ENCODE measurements at places on chromosomes 13 and 19.

DNA sequence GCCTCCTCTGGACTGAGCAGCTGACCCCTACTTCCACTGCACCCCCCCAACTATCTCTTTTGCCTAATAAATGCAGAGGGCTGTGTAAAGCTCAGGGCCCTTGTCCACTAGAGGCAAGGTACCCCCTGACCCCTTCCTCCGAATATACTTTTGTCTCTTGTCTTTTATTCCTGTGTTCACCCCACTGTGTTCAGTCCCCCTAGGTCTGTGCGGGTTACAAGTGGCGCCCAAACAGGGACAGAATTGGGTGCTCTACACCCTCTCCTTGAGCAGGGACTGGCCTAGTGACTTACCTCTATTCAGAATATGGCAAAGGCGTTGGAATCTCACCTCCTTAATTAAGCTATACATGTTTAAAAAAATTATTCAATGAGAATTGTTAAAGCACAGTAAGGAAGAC, 15.0 kb downstream of the ZNF350 start:
- no peak for DNase-seq

DNA sequence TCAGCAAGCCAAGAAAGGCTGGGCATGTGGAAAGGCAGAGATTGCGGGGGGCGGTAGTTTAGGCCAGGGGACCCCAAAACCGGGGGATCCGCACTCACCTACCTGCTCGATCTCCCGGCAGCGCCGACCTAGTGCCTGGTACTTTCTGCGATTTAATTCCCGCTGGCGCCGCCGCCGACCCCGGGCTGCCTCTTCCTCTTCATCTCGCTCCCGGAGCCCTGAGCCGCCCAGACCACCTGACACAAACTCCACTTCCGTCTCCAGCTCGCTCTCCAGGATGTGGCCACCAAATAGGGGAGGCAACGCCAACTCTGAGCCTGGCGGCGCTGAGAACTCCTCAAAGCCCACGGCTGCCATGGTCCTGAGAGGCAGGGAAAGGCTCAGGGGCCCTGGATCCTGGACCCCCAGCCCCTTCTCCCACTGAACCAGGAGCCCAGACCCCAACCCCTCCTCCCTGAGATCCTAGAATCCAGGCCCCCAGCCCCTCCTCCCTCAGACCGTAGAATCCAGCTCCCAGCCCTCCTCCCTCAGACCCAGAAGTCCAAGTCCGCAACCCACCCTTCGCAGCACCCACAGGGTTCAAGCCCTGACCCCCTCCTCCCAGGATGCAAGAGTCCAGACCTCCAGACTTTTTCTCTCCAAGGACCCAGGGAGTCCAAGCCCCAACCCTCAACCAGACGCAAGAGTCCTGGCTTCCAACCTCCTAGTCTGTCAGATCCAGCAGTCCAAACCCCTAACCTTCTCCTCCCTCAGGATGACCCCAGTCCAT, 933 bp downstream of the TFPT start:
- no peak for DNase-seq

DNA sequence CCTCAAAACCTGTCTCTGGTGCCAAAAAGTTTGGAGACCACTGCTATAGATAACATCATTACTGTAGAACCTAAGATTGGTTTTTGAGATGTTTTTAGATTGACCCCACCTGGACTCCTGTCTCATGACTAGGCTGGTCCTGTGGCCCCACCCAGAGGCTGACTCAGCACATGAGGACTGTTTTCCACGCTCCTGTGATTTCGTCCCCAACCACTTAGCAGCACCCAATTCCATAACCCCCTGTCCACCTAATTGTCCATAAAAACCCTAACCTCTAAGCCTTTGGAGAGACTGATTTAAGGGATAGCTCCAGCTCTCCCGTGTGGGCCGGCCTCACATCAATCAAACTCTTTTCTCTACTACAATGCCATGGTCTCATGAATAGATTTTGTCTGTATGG, 25.6 kb upstream of the GAS6 start:
- DNase-seq: no peak

DNA sequence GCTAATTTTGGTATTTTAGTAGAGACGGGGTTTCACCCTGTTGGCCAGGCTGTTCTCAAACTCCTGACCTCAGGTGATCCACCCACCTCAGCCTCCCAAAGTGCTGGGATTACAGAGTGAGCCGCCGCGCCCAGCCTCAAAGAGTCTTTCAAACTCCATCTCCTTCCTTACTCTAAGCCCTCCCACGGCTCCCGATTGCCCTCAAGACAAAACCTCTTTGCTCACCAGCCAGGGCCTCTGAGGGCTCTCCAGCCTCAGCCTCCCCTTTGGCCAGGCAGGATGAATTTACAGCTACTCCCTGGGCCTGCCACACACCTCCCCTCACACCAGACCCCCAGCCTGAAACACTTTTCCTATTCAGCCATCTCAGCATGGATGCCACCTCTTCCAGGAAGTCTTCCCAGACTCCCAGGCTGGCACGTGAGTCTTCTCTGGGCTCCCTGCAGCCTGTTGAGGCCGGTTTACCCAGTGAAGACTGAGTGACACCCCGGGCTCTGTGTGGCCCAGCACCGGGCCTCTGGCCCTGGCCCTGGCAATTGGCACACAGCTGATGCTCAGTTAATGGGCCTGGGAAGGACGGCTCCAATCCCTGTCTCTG, 7.6 kb downstream of the PRSS57 start:
- no peak for DNase-seq

- no peak for DNase-seq
These were observed 18.8 kb upstream of the WASF3 start for GRCh38 chr13:26538363-26539317.

DNA sequence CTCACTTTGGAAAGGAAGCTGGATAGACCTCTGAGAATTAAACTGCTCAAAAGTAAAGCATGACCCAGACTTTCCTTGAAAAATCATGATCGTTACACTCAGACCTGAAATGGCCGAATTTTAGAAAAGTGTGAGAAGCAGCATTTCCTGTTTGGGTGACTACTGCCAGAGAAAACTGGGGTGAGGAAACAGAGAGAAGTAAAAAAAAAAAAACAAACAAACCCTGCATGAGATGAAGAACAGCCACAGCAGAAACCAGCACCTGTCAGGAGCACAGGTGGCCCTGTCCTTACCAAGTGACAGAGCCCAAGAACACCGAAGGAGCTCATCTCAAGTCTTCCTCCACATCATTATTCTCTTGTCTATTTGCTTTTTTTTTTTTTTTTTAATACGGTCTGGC, 12.0 kb upstream of the ADPRHL1 start:
- DNase-seq: no peak

DNA sequence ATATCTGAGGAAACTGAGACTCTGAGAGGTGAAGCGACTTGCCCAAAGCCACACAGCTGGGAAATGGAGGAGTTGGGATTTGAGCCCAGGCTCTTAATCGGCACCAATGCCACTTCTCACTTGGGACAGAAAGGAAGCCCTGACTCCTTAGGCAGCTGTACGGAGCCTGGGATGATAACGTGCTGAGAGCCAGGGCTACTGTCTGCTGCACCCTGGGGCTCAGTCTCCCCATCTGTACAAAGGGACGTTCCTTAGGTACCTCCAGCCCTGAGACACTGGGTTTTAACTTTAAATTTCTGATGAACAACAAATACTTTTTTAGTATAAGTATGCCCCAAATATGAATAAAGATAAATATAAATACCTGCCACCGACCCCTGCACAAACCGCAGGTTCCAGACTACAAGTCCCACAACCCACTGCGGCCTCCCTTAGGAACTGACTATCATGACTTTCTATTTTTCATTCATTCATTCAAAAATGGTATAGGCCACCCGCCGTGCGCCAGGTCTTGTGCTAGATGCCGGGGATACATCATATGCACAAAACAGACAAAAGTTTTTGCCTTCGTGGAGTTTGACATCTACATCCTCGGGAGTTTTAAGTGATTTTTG, 776 bp upstream of the NCLN start:
- DNase-seq: no peak

DNA sequence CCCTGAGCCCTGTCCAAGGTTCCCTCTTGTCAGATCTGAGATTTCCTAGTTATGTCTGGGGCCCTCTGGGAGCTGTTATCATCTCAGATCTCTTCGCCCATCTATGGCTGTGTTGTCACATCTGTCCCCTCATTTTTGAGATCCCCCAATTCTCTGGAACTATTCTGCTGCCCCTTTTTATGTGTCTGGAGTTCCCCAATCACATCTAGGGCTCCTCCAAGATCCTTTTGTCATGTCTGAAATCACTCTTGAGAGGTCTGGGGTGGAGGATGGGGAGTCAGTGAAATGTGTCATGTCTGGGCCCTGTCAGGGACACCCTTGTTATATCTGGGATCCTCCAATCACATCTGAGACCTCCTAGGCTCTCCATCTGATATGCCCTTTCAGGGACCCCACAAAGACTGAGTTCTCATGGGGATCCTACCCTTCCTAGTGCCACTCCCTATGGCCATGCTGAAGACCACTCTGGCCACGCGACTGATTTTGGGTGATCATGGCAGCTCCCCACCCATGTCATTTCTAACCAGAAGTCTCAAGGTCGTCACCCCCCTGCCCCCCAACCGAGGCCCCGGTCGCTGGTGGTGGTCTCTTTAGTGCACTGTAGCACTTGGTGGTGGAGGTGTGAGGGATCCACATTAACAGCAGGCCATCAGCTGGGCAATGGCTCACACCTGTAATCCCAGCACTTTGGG, 3.8 kb upstream of the MYBPC2 start:
- DNase-seq: no peak

DNA sequence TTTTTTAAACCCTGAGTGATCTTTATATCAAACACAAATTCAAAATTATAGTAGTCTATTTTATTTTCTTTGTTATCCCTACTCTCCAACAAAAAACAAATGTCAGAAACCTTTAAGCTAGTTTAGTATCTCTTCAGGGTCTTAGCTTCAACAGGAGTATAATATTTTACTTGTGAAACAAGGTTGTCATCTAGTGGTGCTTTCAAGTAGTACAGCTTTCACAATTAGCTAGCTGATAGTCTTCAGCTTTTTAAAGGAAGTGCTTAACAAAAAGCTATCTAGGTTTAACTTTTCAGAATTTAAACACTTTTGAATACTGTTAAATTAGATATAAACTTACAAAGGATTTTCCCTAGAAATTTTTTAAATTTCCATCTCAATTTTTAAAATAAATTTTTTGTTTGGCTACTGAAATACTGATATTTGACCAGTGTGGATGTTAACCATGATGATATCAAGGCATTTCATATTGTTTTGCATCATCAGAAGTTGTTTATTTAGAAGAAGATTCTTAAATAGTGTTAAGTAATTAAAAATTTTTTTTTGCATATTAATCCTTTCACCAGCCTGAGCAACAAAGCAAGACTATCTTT, 34.2 kb downstream of the TDRD3 start:
- DNase-seq: no peak

DNA sequence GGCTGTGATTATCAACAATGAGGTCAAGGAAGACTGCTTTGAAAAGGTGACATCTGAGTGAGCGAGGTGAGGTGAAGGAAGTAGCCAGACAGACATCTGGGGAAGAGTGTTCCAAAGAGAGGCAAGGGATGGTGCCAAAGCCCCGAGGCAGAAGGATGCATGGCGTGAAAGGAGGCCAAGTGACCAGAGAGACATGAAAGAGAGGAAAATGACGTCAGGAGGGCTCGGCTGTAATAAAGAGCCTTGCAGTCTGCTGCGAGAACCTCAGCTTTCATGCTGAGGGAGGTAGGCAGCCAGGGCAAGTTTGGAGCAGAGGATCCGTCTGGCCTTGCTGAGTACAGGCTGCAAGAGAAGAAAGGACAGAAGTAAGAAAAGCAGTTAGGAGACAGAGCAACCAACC, 50.8 kb downstream of the FOXO1 start:
- DNase-seq: no peak

DNA sequence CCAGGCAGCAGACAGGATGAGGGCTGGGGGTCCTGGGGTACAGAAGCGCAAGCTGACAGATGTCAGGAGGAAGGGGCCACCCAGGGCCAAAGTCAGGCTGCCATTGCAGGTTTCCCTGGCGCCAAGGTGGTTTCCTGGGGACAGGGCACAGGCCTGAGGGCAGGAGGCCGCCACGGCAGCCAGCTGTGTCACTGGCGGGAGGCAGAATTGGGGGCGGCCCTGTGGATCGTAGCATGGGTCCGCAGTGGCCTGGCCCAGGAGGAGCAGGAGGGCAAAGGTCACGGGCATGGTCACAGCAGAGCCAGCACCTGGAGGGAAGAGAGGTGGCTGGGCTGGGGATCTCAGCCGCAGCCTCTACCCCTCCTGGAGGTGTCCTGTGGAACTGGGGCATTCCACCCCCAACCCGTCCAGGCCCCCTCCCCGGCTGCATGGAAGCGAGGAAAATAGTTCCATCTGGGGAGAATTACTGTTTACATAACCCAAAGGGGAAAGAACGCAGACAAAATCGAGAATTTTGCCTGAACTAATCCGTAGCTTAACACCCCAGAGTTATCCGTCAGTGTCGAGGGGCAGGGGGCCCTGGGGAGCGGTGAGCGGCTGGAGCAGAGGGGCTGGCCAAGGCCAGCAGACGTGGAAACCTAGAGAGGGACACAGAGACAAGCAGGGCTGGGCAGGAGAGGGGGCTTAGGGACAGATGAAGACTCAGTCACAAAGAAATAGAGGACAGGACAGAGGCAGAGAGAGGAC, 1.9 kb downstream of the NTN5 start:
- DNase-seq: no peak

DNA sequence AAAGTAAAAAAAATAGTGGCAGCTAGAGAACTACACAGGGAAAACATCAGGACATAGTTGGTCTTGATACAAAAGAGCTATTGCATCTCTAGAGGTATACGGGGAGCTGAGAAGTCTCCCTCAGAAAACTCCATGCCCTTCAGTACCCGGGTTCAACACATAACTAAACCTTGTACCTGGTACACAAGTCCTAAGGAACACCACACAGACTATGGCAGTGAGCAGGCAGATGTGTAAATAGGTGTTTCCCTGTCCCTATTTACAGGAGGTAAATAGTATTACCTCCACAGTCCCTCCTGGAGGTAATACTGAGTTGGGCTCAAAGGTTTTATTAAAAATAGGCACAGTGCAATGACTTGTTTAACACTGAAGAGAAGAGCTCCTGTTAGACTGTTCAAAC, 5.9 kb downstream of the FGF14 start:
- DNase-seq: no peak

GRCh38 chr13:73754727-73755292, 379.4 kb downstream of the KLF12 start:
- no peak for DNase-seq

GRCh38 chr13:83884141-83884540, 1.9 kb upstream of the SLITRK1 start:
- no peak for DNase-seq

DNA sequence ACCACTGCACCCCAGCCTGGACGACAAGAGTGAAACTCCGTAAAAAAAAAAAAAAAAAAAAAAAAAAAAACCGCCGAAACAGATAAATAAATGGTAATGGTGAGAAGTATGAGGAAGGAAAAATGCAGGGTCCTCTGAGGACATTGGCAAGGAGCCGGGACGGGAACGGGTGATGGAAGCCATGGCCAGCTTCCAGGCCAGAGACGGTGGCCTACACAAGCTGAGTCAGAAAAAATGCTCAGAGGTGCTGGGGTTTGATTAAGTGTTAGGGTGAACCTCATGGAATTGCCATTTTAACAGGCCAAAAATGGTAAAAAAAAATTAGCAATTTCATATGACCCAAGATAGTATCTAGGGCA, 866 bp upstream of the ZSWIM4 start:
- DNase-seq: no peak

Data from stimulated activated CD4-positive, alpha-beta T cell treated with anti-CD3 and anti-CD28 coated beads, Interleukin-1b, Interleukin-23, amount 100 ng/mL, for 1 hour (primary cell).